ENCODE measurements at places on chromosomes 1 and 21.

DNA sequence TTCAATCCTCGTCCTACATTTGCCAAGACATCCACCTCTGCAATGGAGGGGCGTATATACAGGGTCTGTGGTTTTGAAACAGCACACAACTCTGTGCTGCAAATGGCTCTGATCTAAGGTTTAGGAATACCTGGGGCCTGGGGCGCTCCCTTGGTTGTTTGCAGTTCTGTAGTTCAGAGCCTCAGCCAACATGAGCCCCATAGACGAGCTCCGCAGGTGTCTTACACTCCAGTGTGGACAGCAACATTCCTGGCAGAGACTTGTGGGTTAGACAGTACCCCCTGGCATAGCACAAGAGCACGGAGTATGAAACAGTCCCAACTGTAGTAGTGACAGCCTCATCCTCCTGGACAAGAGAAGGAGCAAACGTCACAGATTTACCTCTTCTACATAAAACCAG, 120.3 kb upstream of the BARHL2 start:
- no peak for DNase-seq

DNA sequence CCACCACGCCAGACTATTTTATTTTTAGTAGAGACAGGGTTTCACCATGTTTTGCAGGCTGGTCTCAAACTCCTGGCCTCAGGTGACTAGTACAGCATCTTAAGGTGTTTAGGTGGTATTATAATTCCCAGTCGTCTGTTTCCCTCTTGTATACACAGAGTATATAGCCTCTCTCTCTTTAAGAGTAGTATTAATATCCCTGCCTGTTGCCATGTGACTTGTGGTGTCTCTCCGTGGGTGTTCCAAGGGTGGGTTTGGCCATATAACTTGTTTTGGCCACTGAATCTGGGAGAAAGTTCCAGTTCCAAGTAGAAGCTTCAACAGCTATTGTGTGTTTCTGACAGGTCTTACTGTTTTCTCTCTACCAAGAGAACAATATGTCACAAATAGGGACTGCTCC, 29.6 kb downstream of the EPS15 start:
- no peak for DNase-seq

- no peak for DNase-seq
These were observed 9.8 kb upstream of the HPCAL4 start for GRCh38 chr1:39701049-39701439.

DNA sequence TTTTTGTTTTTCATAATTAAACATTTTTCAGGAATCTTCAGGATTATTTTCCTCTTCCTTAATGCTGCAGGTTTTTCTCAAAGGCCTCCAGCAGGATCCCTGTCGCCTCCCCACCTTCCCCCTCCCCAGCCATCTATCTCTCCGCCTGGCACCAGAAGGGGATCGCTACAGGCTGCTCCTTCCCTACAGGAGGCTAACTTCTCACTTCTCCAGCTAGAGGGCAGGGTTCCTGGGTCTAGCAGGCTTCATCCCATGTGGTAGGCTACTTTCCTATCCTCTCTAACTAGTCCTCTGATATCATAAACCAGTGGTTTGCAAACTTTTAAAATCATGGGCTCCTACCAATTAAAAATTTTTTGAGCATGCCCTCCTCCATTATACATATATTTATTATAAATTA, 104.1 kb downstream of the KCNN3 start:
- no peak for DNase-seq

DNA sequence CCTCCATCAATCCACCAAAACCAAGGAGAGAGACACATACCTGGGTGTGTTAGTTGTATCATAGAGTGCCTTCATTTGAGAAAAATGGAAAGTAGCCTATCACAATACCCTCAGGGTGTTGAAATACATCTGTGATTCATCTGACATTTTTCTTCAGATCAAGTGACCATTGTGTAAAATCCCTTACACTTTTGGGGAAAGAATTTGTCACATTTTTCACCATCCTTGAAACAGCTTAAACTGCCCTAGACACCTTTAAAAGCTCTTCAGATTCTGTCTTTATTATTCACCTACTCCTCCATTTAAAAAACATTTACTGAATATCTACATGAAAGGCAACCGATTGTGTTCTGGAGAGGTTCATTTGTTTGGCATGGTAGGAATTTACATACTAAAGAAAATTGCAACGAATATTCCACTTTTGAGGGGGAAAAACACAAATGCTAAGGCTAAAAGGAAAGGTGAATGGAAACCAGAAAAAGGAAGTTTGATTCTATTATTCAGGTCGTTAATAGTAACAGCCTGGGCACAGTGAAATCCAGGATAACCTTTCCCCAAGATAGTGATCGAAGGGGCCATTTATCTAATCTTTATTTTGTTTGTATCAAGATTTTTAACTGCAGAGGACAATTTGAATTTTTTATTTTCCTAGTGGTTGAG, 70.4 kb upstream of the SAMSN1 start:
- no peak for DNase-seq

DNA sequence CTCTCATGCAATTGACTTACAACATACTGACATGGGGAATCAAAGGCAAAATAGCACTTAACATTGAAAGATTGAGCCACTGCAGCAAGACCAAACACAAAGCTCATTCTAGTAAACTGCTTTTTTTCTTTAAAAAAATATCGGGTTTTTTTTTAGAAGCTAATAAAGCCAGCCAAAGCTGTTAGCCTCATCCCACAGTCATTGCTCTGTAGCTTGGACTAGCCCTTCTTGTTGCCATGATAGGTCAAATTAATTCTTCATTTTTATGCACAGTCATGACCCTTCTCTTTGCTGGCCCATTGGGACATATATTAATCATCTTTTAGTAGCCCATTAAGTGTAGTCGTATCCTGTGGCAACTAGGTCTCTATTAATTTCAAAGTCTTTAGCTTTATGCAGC, 231.3 kb downstream of the ADGRL2 start:
- no peak for DNase-seq

DNA sequence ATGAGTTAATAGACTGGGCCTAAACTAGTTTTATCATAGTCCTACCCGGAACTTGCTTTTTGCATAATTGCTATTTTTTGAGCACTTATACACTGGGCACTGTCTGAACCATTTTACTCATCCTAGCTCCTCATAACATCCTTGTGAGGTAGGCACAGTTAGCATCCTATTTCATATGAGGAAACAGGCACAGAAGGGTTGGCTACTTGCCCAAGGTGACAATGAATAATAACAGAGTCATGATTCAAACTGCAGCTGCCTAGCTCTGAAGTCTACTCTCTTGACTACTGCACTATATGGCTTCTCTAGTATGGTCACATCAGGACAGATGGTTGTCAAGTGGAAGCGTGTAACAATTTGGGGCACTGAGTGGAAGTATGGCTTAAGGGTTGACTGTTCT, 18.2 kb upstream of the RC3H1 start:
- no peak for DNase-seq

- DNase-seq = no peak
These were observed 184.4 kb downstream of the C1orf94 start for GRCh38 chr1:34361121-34361520.

DNA sequence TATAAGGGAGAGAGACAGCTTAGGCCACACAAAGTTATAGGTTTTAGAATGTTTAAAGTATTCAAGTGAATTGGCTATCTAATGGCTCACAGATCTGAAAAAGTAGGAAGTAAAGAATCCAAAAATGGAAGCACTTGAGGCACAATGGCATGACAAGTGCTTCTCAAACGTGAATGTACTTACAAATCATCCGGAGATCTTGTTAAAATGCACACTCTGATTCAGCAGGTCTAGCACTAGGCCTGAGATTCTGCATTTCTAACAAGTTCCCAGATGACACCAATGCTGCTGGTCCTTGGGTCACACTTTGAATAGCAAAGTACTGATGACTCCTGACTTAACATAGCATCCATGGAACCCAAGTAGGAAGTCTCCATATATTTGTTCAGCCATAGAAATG, 20.9 kb upstream of the AGL start:
- no peak for DNase-seq

DNA sequence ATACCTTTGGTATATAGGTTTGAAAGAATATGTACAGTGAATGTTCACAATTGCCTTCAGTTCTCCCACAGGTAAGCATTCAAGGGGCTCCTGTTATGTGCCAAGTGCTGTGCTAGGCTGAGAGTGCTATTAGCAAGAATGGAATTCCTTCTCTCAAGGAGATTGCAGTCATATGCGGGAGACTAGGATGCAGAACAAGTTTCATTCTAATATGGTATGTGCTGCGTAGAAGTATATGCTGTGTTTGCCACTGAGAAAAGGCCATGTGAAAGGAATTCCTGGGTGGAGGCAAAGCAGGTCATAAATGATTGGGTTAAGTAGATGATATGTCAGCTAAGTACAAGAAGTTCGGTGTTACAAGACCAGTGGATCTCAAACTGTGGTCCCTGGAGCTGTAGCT, 303.0 kb downstream of the GPATCH2 start:
- no peak for DNase-seq

GRCh38 chr1:18452550-18452949, 28.2 kb upstream of the KLHDC7A start:
- no peak for DNase-seq

GRCh38 chr1:208850442-208850841, 606.3 kb upstream of the PLXNA2 start:
- no peak for DNase-seq

DNA sequence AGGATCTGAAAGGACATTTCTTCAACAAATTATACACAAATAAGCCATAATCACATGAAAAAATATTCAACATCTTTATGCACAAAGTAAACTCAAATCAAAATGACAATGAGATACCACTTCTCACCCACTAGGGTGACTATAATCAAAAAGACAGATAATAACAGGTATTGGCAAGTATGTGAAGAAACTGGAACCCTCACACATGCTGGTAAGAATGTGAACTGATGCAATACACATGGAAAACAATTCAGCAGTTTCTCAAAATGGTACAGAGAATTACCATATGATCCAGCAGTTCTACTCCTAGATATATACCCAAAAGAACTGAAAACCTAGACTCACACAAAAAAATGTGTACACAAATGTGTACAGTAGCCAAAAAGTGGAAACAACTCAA, 62.5 kb downstream of the CHD5 start:
- no peak for DNase-seq

All from nucleus accumbens (tissue), 56 donors.